Muscle of leg (tissue), 16 donors: ENCODE measurements at places on chromosomes 16 and 17. TPM values are rescaled to one million over a fixed set of nuclear protein-coding genes. Genes with fewer than 3 reads are reported as not detected.

The TNP2 gene
- not detected for total RNA-seq

GRCh38 chr16:4055748-4056147 lies 60.5 kb downstream of the ADCY9 start:
- no peak overlapping the region for H3K4me3 ChIP-seq
- peaks cover 25% of the 10 kb centered on the region for H3K4me1 ChIP-seq
- no peak for DNase-seq
- H3K27me3 ChIP-seq, result no peaks in the 10 kb centered on the region

DNA sequence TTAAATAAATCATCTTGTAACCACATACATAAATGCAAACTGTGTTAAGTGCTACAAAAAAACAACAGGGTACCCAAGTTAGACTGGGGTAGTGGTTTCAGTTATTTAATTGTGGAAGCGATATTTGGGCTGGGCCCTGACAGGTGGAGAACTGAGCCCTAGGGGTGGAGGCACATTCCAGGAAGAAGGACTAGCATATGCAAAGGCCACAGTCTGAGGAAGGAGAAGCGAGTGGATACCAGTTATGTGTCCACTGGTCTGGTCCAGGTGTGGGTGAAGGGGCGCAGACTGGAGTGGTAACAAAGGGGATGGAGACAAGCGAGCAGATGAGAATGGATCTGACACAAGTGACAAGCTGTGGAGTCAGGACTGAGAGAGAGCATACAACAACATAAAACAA lies 22.9 kb downstream of the TXNDC11 start:
- no peaks in the 10 kb centered on the region for H3K27me3 ChIP-seq
- H3K36me3 ChIP-seq, result peaks cover 34% of the 10 kb centered on the region
- H3K4me1 ChIP-seq, result no peaks in the 10 kb centered on the region
- no peak overlapping the region for H3K4me3 ChIP-seq

DNA sequence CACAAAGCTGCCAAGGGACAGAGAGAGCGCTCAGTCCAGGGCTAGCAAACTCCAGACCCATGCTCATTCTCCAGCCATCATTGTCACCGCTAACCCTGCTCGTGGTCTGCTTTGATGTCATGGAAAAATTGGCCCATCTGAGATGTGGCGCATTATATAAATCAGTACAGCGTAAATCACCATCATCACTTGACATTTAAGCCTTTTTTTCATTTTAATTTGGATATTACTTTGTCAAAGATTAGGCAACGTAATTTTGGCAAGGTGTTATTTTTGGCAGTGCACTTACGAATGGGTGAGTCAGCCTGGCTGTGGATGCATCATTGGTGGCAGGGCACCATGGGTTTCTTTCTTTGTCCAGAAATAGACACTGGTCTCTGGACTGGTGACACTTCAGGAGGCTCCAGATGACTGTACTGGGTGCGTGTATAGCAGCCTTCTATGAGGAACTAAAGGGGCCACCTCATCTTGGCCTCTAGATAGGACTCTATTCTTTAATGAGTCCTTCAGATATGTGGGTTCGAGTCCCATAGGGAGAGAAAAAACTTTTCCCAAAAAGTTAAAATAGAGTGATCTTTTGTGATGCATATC lies 166.3 kb downstream of the MSI2 start:
- peaks cover 17% of the 10 kb centered on the region for H3K4me1 ChIP-seq
- no peak for DNase-seq
- no peak overlapping the region for H3K4me3 ChIP-seq
- H3K36me3 ChIP-seq, result no peaks in the 10 kb centered on the region

GRCh38 chr16:57594531-57595031 lies 33.8 kb upstream of the ADGRG1 start:
- H3K27me3 ChIP-seq, result no peaks in the 10 kb centered on the region
- no peak overlapping the region for H3K4me3 ChIP-seq
- no peak for DNase-seq
- peaks cover 8% of the 10 kb centered on the region for H3K4me1 ChIP-seq
- H3K27ac ChIP-seq, result no peak overlapping the region

DNA sequence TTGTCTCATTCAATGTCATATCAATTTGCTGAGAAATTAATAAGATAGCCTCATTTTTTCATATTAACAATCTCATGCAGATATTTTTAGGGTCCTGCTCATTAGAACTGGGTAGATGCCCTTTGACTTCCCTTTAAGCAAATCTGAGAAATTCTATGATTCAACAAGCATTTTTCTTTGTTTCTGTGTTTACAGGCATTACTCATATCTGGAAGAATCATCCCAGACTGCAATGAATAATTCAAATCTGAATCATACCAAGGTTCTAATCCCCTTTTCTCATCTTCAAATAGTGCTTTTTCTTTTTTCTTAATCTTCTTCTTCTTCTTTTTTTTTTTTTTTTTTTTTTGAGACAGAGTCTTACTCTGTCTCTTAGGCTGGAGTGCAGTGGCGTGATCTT lies 69.2 kb upstream of the KIFC3 start:
- H3K36me3 ChIP-seq, result no peaks in the 10 kb centered on the region
- no peak for DNase-seq
- no peak overlapping the region for H3K4me3 ChIP-seq

GRCh38 chr17:60036796-60037677 lies 41.7 kb downstream of the HEATR6 start:
- H3K4me1 ChIP-seq, result peaks cover 7% of the 10 kb centered on the region
- DNase-seq, result peak; percentile 53
- H3K36me3 ChIP-seq, result peaks cover under 1% of the 10 kb centered on the region
- H3K27me3 ChIP-seq, result peaks cover 10% of the 10 kb centered on the region

DNA sequence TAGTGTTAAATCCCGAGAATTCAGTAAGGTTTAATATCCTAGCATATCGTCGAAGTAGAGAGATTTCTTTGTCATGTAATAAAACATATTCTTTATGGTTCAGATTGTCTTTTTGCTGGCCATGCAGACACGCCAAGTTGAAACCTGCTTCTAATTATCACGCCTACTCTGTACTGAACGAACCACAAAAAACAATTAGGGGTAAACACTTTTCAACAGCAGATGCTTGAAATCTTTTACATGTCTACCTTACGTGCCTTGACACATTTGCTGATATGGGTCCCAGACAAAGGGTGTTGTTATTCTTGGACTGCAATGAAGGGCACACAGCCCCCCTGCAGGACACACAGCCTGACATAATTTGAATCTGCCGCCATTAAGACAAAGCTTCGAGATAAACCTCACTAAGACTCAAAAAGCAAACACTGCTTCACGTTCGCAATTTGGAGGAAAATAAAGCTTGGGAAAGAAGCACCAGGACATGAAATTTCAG lies 13.3 kb downstream of the WIPI1 start:
- no peaks in the 10 kb centered on the region for H3K27me3 ChIP-seq
- H3K36me3 ChIP-seq, result peaks cover 38% of the 10 kb centered on the region
- H3K4me1 ChIP-seq, result peaks cover 13% of the 10 kb centered on the region

DNA sequence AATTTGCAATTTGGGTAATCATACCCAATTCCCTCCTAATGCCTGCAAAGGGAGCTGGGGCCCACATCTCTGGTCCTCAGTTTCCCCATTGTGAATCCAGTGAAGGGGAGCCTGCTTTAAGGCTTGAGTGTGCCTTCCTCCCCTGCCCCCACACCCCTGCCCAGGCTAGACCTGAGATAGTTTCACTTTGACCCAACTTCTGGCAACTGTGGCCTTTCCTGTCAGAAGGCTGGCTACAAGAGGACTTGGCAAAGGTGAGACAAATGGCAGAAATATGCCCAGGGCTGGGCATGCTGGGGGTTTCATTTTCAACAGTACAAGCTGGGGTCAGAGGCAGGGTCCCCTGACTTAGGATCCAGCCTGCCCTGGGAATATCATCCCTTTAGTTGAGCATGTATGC lies 10.0 kb downstream of the SOCS1 start:
- no peaks in the 10 kb centered on the region for H3K36me3 ChIP-seq
- peaks cover 4% of the 10 kb centered on the region for H3K4me1 ChIP-seq
- H3K27ac ChIP-seq, result no peak overlapping the region
- no peaks in the 10 kb centered on the region for H3K27me3 ChIP-seq
- no peak overlapping the region for H3K4me3 ChIP-seq

The HLF gene
- 5.9 TPM for total RNA-seq

DNA sequence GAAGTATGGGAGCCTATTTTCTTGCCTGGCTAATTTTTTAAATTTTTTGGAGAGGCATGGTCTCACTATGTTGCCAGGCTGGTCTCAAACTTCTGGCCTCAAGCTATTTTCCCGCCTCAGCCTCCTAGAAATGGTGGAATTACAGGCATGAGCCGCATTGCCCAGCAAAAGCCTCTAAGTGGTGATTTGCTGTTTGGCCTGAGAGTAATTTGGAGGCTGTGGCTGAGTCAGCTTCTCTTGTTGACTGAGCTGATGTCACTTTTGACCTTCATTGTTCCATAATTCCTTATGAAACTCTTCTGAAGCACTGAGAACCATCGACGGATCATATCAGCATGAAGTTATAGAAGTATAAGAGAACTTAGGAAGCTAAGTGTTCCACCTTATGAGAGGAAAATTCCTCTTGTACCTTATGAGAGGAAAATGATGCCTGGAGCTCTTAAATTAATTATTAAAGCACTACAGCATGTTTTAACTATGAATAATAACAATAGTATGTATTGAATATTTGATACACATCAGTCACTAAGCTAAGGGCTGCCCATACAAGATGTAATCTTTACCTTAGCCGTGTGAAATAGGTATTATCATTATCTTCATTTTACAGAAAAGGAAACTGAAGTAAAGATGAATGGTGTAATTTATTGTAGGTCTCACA lies 220.8 kb upstream of the MON1B start:
- no peak for DNase-seq
- no peak overlapping the region for H3K27ac ChIP-seq
- no peaks in the 10 kb centered on the region for H3K36me3 ChIP-seq

The SPATA32 gene
- 0.04 TPM for total RNA-seq

DNA sequence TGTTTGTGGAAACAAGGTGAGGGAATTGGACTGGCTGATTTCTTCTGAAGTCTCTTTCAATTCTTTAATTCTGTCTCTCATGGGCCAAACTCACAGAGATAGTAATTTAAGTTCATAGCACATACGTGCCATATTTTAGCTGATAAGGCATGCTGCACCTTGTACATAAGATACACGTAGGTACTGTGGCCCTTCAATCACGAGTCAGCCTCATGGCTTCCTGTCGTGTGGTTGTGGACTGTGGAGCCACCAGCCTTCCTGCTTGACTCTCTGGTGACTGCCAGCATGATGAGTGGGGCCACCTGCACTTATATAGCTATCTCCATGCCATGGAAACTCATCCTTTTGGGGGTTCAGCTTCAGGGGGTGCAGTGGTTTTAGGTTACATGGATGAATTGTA lies 25.1 kb downstream of the KSR1 start:
- H3K27me3 ChIP-seq, result no peaks in the 10 kb centered on the region
- DNase-seq, result no peak
- H3K4me3 ChIP-seq, result no peak overlapping the region
- no peaks in the 10 kb centered on the region for H3K4me1 ChIP-seq
- no peaks in the 10 kb centered on the region for H3K36me3 ChIP-seq

DNA sequence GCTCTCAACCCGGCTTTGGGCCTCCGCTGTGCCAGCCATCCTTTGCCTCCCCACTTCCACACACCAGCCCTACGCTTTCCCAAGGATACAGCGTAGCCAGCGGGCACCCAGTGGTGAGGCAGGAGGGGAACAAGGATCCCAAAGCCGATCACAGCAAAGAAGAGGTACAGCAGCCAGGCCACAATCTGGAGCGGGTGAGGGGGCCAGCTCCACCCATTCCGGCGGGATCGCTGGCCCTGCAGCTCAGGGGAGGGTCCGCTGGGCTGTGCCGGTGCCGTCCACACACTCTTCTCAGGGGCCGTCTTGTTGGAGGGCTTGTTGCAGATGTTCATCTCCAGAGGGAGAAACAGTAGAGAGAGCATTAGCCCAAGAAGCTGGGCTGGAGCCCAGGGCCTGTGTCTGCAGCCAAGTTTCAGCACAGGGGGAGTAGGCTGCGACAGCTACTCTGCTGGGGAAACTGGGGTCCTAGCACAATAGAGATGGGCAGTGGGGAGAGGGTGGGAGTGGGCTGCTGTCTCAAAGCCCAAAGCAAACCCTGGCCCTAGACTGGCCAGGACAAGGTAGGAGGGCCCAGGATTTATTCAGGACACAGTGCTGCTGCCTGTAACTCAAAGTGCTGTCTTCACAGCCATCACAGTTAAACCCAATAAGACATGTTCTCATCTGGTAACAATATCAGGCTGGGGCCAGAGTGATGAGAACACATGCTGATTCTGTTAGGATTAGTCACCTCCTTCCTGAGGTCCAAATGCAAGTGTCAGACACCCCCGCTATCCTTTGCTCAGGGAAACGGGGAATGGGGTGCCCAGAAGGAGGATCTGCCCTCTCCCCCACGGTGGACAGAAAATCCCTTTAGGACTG lies 9.9 kb downstream of the ZDHHC1 start:
- H3K27ac ChIP-seq, result peak overlapping the region; percentile 94
- H3K4me1 ChIP-seq, result peaks cover 63% of the 10 kb centered on the region
- H3K4me3 ChIP-seq, result no peak overlapping the region
- peak; percentile 96 for DNase-seq
- peaks cover 6% of the 10 kb centered on the region for H3K36me3 ChIP-seq
- no peaks in the 10 kb centered on the region for H3K27me3 ChIP-seq

GRCh38 chr17:36655726-36656125 lies 54.3 kb downstream of the MRM1 start:
- no peak for DNase-seq
- H3K4me3 ChIP-seq, result no peak overlapping the region
- peaks cover 5% of the 10 kb centered on the region for H3K4me1 ChIP-seq
- no peaks in the 10 kb centered on the region for H3K36me3 ChIP-seq

DNA sequence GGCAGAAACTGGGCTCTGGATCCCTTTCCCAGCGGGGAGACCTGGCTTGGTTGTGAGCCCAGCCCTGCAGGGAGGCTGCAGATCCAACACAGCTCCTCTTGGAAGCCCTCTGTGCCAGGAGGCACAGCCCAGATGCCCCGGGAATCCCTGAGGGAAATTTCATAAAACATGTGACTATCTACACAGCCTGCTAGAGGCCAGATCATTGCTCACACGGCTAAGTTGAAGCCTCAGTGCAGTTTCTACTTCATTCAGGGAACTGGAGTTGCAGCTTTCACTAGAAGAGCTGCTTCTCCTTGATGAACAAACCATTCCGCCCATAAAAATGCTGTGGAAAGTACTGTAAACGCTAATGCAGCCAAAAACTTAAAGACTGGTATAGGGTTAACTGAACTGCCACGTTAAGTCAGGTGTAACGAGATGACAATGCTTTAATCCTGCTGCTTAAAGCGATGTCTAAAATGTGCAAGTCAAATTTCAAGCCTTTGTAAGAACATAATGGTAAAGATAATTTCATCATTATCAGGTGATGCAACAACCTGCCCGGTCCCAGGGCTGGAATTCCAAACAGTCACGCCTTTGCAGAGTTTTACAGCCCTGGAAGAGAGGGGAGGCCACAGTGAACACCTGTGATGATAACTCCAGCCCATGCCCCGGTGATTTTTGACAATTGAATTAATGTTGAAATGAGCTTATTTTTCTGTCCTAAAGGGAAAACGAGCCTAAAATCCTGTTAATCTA lies 172.5 kb downstream of the ZFHX3 start:
- DNase-seq, result peak; percentile 44
- peak overlapping the region; percentile 21 for H3K27ac ChIP-seq
- H3K27me3 ChIP-seq, result no peaks in the 10 kb centered on the region

- H3K4me1 ChIP-seq, result peaks cover 15% of the 10 kb centered on the region
- H3K4me3 ChIP-seq, result peak overlapping the region; percentile 79
- H3K36me3 ChIP-seq, result no peaks in the 10 kb centered on the region
Observed at GRCh38 chr16:71893888-71894228, 1.5 kb upstream of the IST1 start.

The CPD gene
- total RNA-seq, result 24.1 TPM

- H3K27me3 ChIP-seq, result no peaks in the 10 kb centered on the region
- no peak overlapping the region for H3K4me3 ChIP-seq
- no peaks in the 10 kb centered on the region for H3K36me3 ChIP-seq
- DNase-seq, result peak; percentile 1
- H3K4me1 ChIP-seq, result no peaks in the 10 kb centered on the region
Observed at GRCh38 chr16:61684541-61684940, 351.7 kb downstream of the CDH8 start.

The BMERB1 gene
- 27.5 TPM for total RNA-seq

The RND2 gene
- total RNA-seq, result 0.35 TPM
